NCI-H82 (cell line): ENCODE measurements at places on chromosomes 12 and 14.

DNA sequence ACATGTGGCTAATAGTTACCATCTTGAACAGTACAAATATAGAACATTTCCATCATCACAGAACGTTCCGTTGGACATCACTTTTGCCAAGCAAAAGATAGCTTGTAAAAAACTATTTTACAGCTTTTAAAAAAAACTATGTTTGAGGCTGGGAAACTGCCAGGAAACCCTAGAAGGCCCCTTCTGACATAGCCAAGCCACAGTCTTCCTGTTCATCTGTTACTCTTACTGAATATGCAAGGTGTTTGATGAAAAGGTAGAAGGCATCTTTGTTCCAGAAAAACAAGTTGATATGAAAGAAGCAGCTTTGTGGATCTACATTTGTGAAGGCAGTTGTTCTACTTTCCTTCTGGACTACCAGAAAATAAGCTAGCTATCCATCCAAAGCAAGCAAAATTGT, 23.6 kb upstream of the WNK1 start:
- DNase-seq: no peak

DNA sequence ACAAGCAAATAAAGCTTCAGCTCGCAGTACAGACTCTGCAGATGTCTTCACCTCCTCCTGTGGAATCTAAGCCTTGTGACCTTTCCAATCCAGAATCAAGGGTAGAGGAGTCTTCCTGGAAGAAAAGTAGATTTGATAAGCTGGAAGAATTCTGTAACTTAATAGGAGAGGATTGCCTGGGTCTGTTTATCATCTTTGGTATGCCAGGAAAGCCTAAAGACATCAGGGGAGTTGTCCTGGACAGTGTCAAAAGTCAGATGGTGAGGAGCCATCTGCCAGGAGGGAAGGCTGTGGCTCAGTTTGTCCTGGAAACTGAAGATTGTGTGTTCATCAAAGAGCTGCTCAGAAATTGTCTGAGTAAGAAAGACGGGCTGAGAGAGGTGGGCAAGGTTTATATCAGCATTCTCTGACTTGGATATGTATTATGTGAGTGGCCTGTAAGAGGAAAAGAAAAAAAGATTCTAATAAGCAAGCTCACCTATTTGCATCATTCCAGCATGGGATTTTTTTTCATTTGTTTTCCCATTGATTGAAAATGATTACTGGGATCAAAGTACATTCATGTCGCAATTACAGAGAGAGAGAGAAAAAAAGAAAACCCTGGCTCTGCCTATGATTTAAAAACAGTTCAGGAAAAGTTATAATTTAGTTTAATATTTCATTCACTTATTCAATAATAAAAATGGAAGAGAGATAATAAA, 767 bp downstream of the REP15 start:
- no peak for DNase-seq

- DNase-seq: no peak
Observed at GRCh38 chr12:2297004-2297403, 244.2 kb downstream of the CACNA1C start.

- peak; percentile 58 for DNase-seq
Observed at GRCh38 chr12:51217133-51217967, 512 bp downstream of the POU6F1 start.

DNA sequence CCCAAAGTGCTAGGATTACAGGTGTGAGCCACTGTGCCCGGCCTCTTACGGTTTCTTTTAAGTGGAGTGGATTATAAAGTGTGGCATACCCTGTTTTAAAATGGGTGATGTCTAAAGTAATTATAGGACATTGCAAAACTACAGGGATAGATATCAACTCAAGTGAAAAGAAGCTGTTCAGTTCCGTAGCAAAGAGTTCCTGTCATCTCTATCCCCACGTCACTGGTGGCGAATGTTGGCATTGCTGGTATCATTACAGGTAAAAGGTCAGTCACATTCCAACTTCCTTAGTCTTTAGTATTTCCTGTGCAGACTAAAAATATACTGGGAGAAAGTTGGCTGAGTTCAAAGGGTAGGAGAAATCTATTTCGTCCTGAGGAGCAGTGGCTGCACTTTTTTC, 95.6 kb upstream of the SLC38A2 start:
- no peak for DNase-seq

GRCh38 chr12:14930299-14930698, 8.0 kb downstream of the ERP27 start:
- no peak for DNase-seq

GRCh38 chr12:6614513-6615172, 7.5 kb upstream of the CHD4 start:
- DNase-seq: peak; percentile 33

DNA sequence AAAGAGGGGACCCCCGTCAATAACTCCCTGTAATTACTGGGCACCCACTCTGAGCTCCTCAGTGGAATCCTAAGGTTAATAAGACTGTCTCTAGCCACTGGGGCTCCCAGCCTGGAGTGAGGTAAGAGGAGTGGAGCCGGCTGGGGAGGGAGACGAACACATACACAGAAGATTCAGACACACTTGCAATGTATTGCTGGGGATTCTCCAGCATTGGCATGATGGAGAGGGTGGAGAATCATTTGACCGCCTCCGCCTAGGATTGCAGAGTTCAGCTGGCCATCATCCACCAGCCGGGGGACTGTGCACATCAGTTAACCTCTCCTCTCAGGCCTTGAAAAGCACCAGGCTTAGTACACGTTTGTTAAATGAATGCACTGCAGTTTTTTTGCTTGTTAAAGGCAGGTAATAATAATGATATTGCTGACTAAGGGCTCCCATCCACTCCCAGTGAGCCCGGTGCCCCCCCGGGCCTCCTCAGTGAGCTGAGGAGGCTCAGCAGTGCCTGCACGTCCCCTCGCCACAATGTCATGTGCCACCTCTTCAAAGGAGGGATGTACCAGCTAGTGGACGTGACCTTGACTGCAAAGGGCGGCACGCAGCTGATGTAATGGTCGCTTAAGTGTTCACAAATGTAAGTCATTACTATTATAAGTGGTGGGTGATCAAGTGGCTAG, 20.3 kb upstream of the FAIM2 start:
- no peak for DNase-seq

- peak; percentile 91 for DNase-seq
Observed at GRCh38 chr12:76084863-76085519, 506 bp upstream of the NAP1L1 start.

DNA sequence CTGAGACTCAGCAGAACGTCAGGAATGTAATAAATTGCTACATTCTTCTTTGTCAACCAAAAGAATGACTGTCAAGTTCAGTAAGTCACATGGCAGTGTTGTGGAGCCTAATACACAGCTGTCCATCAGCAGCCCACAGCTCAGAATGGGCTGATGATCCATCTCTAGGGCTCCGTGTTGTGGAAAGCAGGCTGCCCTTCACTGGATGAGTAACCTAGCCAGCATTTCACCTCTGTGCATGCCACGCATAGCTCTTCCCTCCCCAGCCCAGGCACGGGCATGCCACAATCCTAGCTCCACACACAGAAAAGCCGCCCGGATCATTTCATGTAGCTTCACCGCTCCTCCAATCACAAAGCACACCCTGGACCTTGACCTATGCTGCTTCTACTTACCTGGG, 878.0 kb upstream of the TMEM132C start:
- DNase-seq: no peak

DNA sequence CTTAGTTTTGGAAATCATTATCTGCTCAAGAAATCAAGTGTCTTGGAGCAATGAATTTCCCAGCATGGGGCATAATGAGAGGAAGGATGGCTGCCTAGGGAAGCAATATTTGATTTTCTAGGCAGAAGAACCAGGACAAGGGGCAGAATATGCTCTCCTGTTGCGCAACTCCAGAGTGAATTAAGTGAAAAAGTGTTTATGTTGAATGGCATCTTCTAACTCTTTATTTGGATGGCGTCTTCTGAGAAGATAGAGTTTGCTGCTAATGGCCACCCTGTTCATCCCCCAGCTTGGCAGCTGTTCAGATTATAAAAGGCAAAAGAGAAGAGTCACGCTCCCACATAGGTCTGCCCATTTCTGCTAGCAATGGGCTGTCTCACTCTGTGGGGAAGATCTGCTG, 1278.1 kb downstream of the AACS start:
- no peak for DNase-seq

DNA sequence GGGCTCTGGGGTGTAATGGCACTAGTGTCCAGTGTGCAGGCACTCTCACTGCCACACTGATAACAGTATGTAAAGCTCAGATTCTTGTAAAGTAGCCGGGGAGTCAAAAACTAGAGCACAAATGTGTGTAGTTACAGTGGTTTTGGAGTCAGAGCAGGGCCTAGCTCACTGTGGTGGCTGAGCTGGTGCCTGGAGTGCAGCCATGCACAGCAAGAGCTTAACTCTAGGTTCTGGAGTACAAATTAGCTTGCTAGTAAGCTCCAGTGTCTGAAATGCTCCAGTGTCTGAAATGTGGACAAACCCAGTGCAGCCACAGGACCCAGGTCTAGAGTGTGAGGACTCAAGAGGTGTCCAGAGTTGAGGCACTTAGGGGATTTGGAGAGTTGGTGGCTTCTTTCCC, 149.2 kb downstream of the MSRB3 start:
- no peak for DNase-seq

GRCh38 chr12:113472191-113473121, 785 bp upstream of the LHX5 start:
- no peak for DNase-seq

DNA sequence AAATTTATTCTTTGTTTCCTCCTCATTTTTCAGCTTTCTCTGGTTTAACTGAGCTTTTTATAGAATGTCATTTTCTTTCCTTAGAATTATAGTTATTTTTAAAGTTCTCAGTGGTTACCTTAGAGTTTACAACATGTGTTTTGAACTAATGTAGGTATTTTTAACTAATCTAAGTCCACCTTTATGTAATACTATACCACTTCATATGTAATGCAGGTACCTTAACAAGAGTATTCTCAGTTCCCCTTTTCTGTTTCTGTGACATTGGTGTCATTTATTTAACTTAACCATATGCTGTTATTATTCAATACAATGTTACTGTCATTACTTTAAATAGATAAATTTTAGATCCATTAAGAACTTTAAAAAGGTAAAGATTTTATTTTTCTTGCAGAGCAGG, 30.3 kb upstream of the KCNC2 start:
- no peak for DNase-seq

GRCh38 chr12:102439426-102440405, 40.6 kb downstream of the IGF1 start:
- DNase-seq: no peak

DNA sequence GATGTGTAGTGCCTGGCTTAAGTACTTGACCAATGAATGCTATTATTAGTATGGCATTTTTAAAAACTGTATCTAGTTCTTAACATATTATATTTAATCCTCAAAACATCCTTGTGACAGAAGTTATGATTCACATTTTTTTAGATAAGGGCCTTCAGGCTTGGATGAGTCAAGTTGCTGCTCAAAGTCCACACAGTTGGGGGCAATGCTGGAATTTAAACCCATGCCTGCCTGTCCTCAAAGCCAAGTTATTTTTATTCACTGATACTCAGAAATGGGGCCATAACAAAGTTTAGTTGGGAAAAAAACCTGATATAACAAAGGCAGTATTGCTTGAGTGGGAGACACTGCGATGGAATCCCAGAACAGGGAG, 50.6 kb downstream of the RFX4 start:
- DNase-seq: no peak

- peak; percentile 49 for DNase-seq
Observed at GRCh38 chr12:51390891-51391282, 319 bp downstream of the GALNT6 start.

DNA sequence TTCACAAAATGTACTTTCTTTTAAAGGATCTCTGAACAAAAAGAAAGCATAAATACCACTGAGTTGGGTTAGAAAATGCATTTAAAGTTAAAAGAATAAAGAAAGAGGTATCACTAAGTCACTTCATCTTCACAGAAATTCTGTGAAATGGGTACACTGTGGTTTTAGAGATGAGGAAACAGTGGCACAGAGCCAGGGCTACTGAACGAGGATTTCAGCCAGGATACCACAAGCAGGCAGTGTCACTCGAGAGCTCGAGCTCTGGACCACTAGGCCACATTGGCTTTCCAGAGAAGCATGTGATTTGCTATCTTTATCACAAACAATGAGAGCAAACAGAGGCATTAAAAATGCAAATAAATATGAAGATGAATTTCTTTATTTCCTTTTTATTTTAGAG, 51.0 kb downstream of the WDHD1 start:
- DNase-seq: no peak

DNA sequence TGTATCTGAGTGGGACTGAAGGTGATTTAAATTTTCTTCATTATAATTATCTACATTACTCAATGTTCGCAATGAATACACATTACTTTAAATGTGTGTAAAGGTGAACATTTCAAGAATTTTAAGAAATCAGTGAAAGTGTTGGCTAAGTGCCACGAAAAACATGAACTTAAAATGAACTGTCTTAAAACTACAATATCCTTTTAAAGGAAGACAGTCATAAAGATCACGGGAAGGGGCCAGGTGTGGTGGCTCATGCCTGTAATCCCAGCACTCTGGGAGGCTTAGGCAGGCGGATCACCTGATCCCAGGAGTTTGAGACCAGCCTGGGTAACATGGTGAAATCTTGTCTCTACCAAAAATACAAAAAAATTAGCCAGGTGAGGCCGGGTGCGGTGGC, 11.2 kb downstream of the MOK start:
- DNase-seq: peak; percentile 32

GRCh38 chr12:53145383-53146260, 34.9 kb upstream of the ZNF740 start:
- DNase-seq: no peak
